Stromal cell of bone marrow (primary cell): ENCODE measurements at places on chromosomes 5 and 9.

DNA sequence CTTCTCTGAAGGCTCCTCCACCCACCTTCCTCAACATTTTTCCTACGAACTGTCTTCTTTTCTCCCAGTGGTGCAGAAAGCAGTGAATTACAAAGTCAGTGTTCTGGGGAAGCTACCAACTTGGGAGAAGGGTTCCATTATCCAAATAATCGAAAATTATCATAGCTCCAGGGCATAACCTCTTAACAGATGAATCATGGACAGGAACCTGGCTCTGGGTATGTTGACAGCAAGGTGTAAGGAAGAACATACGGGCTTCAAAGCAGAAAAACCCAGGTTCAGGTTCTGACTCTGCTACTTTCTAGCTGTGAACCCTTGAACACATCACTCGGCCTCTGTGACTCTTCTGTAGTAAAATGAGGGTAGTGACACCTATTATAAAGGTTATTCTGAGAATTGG is 351.3 kb downstream of the ENC1 start:
- DNase-seq = no peak

GRCh38 chr5:176369934-176370711 is 4.8 kb downstream of the ARL10 start:
- DNase-seq = no peak

- no peak for DNase-seq
These were observed 20.2 kb upstream of the POMT1 start for GRCh38 chr9:131482343-131483006.

- peak; percentile 85 for DNase-seq
These were observed 29.0 kb upstream of the FAM174A start for GRCh38 chr5:100505984-100506670.

DNA sequence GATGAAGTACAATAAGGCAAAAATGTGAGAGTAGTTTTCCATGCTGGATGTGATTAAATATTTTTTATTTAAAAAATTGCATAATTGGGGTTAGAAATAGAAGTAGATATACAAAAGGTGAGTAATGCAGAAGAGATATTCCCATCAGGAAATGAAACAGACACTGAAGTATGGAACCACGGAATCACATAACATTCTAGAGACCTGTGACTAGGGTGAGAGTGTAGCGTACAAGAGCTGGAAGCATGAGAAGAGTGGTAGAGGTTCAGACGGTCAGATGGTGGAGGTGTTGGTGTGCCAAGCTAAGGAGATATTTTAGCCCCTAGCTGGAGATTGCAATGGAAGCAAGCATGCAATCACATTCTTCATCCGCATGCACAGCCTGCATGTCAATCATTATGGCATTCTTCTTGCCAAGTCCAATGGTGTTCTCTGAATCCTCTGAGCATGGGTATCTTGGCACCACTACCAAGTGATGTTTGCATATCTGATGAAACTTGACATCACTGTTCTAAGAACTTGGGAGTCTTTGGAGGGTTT is 587.8 kb downstream of the PSAT1 start:
- no peak for DNase-seq

GRCh38 chr9:88567870-88568269 is 32.9 kb downstream of the NXNL2 start:
- DNase-seq = no peak

DNA sequence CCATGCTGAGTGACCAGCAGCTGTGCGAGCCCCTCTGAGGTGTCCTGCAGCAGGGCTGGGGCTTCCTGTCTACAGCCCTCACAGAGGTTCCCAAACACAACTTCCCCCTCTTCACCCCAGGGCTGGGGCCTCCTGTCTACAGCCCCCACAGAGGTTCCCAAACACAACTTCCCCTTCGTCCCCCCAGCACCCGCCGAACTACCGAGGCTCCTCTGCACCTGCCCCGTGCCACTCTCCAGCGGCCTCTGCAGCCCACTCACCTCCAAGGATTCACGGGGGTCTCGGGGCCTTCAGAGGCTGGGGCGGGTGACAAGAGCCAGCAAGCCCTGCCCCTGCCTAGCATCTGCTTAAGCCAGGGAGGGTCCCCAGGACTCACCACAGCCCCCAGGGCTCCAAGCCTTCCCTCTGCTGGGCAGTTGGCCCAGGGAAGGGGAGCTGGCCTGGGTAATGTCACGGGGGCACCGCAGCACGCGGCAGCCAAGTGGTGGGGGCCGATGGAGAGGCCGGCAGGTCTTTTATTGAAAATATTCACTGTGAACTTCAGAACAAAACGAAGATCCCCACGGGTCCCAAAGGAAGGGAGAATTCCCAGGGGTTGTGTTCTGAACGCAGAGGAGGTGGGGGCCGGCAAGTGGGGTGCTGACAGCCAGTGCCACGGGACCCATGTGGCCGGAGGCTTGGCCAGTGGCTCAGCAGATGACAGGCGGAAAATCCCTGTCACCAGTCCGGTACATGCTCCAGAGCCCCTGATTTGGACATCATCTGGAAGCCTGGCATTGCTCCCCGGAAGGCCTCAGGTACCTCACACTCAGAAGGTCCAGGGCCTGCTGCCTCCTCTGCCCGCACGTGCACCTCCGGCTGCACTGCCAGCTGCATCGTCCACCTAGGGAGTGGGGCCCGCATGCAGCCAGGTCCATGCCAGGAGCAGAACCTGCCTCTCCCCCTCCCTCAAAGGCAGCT is 125.3 kb downstream of the ADAMTS2 start:
- DNase-seq = no peak

GRCh38 chr9:96413302-96414221 is 4.6 kb downstream of the ZNF367 start:
- no peak for DNase-seq

GRCh38 chr9:93306579-93307091 is 122.7 kb downstream of the WNK2 start:
- DNase-seq = no peak

- DNase-seq = peak; percentile 59
These were observed 29.5 kb downstream of the SLC25A46 start for GRCh38 chr5:110768138-110768860.

GRCh38 chr5:54470128-54470527 is 14.6 kb downstream of the HSPB3 start:
- DNase-seq = no peak

GRCh38 chr9:69009708-69010107 is 4.2 kb downstream of the PRKACG start:
- no peak for DNase-seq

DNA sequence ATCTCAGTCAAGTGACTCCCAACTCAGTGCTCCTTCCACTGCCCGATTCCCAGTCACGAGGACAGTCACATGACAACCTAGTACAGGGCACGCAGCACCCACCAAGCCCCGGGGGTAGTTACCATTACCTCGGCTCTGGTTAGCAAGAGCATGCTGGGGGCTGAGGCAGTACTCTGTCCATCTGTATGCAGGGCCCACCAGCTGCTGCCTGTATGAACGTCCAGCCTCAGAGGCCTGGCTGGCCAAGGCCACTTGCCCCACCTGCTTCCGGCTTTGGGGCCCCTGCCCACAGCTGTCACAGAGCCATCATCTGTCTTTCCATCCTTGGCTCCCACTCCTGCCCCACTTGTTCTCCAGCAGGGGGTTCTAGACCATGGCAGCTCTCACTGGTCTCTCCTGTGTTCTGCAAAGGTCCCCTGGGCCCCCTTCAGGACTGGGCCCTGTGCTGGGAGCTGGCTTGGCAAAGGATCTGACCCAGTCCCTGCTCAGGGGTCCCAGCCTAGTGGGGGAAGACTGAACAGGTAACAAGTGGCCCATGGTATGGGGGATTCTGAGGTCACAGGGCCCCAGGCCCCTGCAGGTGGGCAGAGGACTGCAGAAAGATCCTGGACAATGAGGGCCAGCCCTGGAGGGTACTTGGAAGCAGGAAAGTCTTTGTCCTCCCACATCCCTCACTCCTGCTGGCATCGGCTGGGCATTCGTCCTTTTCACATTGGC is 3.3 kb downstream of the RPL35 start:
- no peak for DNase-seq

DNA sequence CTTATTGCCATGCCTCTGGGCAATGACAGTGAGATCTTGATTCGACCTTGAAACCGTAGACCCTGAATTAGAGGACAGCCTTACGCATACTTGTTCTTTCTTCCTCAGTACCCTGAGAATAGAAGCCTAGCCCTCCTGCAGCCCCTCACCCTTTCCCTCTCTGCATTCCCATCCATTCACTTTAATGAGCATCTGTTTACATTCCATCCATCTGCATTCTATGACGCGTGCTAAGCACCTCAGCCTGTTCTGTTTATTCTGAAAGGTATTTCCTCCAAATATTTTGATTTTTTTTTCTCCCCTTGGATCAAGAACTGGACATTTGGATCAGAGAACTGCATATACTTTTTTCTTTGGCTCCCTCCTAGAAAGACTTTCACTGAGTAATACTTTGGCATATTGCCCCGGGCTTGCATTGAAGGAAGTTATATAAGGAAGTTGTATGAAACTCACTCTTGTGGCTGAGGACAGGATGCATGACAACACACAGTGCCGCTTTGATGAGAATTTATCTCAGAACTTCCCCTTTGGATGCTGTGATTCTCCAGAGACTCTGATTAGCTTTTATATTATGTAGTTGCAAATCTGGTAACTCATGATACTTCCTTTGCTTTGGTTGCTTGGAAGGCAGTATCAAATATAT is 15.7 kb downstream of the TMEM8B start:
- peak; percentile 95 for DNase-seq

- DNase-seq = peak; percentile 13
These were observed 1152.9 kb upstream of the CDH6 start for GRCh38 chr5:30040488-30041118.

GRCh38 chr9:104779334-104779733 is 15.4 kb downstream of the NIPSNAP3B start:
- DNase-seq = no peak

- DNase-seq = no peak
These were observed 24.9 kb downstream of the GNAQ start for GRCh38 chr9:78006734-78007133.

DNA sequence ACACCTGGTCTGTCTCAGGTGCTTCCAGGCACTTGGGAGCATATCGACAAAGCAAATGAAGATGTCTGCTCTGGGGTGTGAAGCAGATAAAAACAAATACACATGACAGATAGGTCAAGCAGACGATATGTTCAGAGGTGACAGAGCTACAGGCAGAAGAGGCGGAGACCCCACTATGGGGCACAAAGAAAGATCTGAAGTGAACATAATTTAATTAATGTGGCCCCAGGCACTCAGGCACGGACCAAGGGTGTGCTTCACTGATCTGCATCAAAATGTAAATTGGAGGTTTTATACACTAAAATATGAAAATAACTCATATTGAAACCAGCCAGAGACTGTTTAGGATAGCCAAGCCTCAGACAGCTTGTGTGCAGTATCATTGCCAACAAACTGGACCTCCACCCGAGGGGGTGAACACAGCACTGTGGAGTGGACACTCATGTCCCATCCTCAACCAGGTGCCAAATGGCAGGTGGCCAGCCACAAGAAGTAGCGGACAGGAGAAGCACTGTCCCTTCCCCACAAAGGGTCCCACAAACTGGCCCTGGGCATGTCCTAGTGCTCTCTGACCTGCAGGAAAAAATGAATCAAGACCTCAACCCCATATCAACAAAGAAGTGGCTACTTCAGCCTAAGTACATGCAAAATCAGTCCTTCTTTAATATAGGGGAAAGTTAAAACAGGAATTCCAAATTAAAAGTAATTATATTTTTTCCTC is 29.2 kb downstream of the ROR2 start:
- DNase-seq = no peak

GRCh38 chr5:124648902-124649467 is 97.5 kb downstream of the ZNF608 start:
- no peak for DNase-seq

GRCh38 chr5:123036391-123037103 is at the start of gene PPIC:
Gene PPIC (minus strand): TSS chr5:123036725. CDS start chr5:123036625, 100 bp downstream.
- DNase-seq = peak; percentile 66

DNA sequence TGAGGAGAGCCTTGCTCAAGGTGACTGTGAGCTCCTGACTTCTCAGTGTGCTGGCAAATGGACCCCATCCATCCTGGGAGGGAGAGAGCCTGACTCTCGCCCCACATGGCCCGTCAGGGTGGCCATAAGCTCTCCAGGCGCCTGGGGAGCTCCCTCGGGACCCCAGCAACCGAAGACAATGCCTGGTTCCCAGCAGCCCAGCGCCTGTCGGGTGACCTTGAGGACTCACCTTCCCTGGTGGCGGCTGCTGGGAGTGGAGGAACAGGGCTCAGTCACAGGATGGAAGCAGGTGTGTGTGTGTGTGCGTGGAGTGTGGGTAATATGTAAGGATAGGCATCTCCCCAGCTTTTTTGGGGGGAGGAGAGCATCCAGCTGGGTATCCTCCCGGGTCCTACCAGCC is 190.3 kb downstream of the MELK start:
- no peak for DNase-seq

DNA sequence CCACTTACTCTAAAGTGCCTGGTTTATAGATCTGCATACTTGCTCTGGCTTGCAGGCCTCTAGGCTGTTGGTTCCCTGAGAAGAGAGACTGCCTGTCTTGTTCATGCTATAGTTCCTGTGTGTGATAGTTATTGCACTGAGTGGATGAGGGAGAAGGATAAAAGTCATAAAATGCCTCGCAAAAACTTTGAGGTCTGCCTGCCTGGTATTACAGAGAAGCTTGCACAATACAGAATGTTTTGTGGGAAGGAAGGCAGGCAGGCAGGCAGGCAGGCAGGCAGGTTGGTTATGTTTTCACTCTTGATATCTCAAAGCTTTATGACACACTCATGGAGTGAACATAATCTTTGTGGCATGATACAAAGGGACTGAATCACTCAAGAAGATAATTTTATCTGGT is 287.1 kb downstream of the SLIT3 start:
- DNase-seq = no peak

DNA sequence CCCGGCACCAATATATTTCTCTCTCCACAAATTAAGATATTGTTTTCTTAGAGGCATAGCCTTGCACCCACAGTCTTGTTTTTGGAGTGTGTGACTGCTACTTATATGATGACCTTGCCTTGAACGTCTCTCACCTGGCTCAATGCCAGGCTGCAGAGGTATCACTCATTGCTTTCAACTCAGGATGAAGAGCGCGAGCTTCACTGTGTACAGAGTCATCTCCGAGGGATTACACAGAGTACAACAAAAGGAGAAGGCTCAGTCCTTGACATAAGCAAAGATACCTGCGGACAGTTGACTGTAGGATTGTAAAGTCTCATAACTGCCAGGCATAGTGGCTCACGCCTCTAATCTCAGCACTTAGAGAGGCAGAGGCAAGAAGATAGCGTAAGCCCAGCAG is 53.8 kb downstream of the CD180 start:
- no peak for DNase-seq

DNA sequence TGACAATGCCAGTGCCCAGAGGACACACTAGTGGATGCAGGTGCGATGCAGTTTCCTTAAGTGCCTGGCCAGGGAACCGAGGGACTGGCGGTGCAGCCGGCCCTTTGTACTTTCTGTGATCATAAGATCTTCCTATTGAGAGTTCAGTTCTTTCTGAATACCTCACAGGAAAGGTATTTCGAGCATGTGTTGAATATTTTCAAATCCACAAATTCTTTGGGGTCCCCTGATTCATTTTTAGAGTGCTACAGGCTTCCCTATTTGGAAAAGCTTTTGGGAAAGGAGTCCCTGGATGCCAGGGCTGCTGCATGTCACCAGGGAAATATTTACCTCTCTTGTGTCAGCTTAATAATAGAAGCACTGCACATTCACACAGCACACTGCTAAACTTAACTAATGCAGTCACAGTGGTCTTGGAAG is 281.5 kb downstream of the GADD45G start:
- DNase-seq = no peak
